B cell (primary cell): ENCODE measurements at places on chromosomes 3 and 15. TPM values are rescaled to one million over a fixed set of nuclear protein-coding genes. Genes with fewer than 3 reads are reported as not detected.

The C3orf62 gene
- 7.8 and 10.4 TPM in 2 replicates for total RNA-seq

The CCR9 gene
- total RNA-seq, result 0.76 and 1.1 TPM in 2 replicates

The SNUPN gene
- total RNA-seq, result 19.6 and 23.5 TPM in 2 replicates

The RUVBL1 gene
- total RNA-seq, result 19.9 and 20.4 TPM in 2 replicates

- no peak for DNase-seq
Observed at GRCh38 chr15:78956937-78957336, 12.1 kb upstream of the CTSH start.

GRCh38 chr3:170277833-170278580, 55.8 kb downstream of the PRKCI start:
- DNase-seq, result peak; percentile 8

GRCh38 chr15:88487178-88487795, 19.8 kb downstream of the MRPS11 start:
- DNase-seq, result no peak

DNA sequence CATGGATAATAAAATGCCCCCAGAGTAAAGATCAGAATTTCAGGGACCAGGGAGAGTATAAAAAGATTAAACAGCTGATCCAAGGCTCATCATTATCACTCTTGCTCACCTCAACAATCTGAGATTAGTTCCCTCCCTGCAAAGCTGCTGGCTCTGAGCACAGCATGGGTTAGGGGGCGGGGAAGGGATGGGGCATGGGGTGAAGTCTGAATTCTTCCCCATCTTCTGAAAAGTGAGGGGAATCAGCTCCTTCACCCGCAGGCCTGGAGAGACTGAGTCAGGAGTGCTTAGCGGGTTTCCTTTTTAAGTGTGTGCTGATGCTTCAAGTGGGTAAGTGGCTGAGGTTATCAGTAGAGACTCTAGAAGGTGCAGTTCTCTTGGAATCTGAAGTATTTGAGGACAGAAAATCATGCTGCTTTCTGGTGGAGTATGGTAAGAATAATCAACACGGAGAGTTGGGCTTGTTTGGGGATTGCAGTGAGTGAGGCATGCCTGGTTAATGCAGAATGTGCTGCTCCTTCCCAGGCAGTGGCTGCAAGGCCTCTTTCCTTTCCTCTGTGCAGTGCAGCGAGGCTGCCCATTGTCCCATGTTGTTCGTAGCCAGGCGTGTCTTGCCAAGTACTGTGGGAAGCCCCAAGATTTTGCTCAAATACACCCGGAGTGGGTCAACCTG, 59.2 kb upstream of the TRAK1 start:
- no peak for DNase-seq

DNA sequence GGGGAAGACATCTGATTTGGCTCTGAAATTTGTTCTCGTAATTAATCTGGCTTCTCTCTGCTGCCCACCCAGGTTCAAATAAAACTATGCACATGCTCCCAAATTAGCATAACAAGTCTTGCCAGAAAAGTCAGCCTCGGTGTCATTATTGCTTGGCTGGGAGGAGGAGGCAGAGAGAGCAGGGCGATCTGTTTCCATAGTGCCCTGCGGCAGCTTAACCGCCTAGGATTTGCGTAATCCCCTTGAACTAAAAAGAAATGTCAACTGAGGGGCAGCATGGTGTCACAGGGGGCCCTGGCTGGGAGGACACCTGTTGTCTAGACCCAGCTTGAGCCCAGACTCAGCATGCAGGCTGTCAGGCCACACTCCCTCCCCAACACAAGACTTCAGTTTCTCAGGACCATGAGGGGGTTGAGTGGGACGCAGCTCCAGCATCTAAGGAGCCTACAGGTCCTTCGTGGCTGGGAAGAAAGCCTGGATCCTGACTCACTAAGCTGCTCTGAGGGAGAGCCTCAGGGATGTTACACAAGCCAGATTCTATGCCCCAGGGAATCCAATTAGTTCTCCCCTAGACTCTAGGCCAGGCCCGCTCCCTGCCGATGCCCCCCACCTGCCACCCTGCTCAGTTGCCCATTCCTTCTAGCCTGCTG, 17.3 kb downstream of the MRPS11 start:
- DNase-seq, result no peak

GRCh38 chr3:194928227-194928626, 242.5 kb downstream of the FAM43A start:
- DNase-seq, result no peak

DNA sequence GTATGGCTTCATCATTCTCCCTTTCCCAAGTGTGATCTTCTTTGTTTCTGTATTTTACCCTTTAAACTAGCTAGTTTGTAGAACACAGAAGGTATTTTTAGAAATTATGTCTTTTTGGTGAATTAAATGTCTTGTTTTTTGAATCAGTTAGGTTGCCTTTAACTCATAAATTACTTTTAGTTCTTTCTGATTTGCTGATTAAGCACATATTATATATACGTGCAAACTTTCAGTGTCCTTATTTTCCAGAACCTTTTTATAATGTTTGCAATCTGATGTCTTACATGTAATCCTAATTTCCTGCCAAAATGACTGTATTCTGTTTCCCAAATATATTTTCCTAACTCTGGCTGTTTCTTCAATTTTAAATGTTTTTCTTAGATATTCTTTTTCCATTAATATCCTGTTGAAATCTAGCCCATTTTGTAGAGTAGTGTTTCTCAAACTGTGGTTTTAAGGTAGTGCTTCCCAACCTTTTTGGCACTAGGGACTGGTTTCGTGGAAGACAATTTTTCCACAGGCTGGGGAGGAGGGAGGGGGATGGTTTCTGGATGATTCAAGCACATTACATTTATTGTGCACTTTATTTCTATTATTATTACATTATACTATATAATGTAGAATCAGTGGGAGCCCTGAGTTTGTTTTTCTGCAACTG, 51.8 kb downstream of the CHD2 start:
- no peak for DNase-seq

DNA sequence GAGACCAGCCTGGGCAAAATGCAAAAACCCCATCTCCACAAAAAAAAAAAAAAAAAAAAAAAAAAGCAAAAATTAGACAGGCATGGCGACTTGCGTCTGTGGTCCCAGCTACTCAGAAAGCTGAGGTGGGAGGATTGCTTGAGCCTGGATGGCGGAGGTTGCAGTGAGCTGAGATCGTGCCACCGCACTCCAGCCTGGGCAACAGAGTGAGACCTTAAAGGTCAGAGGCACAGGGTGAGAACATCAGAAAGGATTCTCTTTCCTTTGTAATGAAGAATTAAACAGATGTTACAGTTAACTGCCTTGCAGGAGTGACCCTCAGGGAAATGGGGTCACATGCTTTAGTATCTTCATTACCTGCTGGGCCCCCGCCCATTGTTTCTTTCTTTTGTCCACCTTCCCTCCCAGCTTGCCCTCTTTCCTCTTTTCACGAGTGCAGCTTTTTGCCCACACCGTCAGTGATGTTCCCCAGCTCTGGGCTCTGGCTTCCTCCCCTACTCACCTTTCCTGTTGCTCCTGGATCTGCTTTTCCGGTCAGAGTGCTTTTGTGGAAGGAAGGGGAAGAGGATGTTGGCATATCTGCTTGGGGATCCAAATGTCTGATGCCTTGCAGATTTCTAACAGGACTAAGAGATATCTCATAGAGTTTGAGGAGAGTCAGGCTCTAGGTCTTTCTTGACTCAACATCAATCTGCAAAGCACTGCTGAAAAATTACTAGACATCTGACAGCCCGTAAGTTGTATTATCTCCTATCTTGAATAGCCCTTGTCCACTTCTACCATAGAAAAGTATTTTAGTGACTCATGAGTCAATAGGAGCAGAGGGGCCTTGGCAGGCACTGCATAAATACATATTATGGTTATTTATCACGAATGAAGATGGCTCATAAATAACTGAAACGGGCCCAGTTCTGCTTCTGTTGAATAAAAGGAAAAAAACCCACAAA, 35.6 kb upstream of the NDUFB4 start:
- no peak for DNase-seq
